Purkinje cell (primary cell): ENCODE measurements at places on chromosomes 7 and 10. TPM values are rescaled to one million over a fixed set of nuclear protein-coding genes. Genes with fewer than 3 reads are reported as not detected.

The FAM241B gene
- 18.0 and 24.0 TPM in 2 replicates for polyA plus RNA-seq

The CNNM1 gene
- 10.4 and 10.9 TPM in 2 replicates for polyA plus RNA-seq

The CPA2 gene
- polyA plus RNA-seq, result not detected in 2 replicates

The NEUROD6 gene
- polyA plus RNA-seq, result 0.11 and 21.4 TPM in 2 replicates

The CRTAC1 gene
- polyA plus RNA-seq, result 9.6 TPM in 1 of 2 replicates, not detected in the other

The CDC14C gene
- polyA plus RNA-seq, result 0.15 TPM in 1 of 2 replicates, not detected in the other

The PCDH15 gene
- polyA plus RNA-seq, result 0.29 and 2.6 TPM in 2 replicates

The ACTL6B gene
- 15.7 and 21.5 TPM in 2 replicates for polyA plus RNA-seq

The IDI2 gene
- not detected in 2 replicates for polyA plus RNA-seq

The GPR85 gene
- polyA plus RNA-seq, result 30.1 and 49.8 TPM in 2 replicates

The TUBGCP2 gene
- polyA plus RNA-seq, result 31.8 and 40.5 TPM in 2 replicates
